Right lobe of liver (tissue), 6 donors: ENCODE measurements at places on chromosomes 7 and 10.

DNA sequence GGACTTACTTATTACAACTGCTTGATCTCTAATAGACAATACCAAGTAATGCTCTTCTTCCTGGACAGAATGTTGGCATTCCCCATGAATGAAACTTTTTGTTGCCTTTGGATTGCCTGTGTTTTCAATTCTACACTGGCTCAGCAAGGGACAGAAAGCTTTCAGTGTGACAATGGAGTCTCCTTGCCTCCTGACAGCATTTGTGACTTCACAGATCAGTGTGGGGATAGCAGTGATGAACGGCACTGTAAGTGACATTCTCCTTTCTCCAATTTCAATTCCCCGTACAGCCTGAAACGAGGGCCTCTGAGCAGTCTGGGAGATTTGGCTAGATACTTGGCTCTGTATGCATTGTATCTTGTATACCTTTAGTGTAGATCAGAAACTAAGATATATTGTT lies 290 bp downstream of the MALRD1 start:
- no peaks in the 10 kb centered on the region for H3K36me3 ChIP-seq
- no peak for DNase-seq
- no peak overlapping the region for H3K4me3 ChIP-seq
- no peaks in the 10 kb centered on the region for H3K27me3 ChIP-seq
- no peaks in the 10 kb centered on the region for H3K4me1 ChIP-seq

GRCh38 chr7:1027242-1028043 lies 16.9 kb upstream of the GPR146 start:
- no peaks in the 10 kb centered on the region for H3K4me1 ChIP-seq
- no peaks in the 10 kb centered on the region for H3K36me3 ChIP-seq
- H3K27ac ChIP-seq, result peak overlapping the region; percentile 82
- H3K27me3 ChIP-seq, result no peaks in the 10 kb centered on the region

DNA sequence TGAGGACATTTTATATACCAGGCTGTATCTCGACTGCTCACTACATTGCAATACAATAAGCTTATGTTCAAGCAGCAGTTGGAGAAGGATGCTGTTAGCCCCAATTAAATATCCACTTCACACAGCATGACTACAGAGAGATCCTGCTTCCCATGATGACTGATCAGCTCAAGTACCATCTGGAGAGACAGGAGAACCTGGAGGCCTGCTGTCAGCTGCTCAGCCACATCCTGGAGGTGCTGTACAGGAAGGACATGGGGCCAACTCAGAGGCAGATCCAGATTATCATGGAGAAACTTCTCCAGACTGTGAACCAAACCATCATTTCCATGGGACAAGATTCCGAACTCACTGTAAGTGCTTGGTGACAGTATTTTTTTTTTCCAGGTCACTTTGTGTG lies 22.5 kb downstream of the RNF133 start:
- no peaks in the 10 kb centered on the region for H3K36me3 ChIP-seq
- H3K27me3 ChIP-seq, result no peaks in the 10 kb centered on the region
- no peak for DNase-seq
- no peak overlapping the region for H3K4me3 ChIP-seq

- no peaks in the 10 kb centered on the region for H3K36me3 ChIP-seq
- no peaks in the 10 kb centered on the region for H3K27me3 ChIP-seq
- no peak overlapping the region for H3K27ac ChIP-seq
- DNase-seq, result no peak
- no peaks in the 10 kb centered on the region for H3K4me1 ChIP-seq
- no peak overlapping the region for H3K4me3 ChIP-seq
These were observed 341.7 kb upstream of the SEMA3D start for GRCh38 chr7:85528581-85528980.

- H3K4me3 ChIP-seq, result no peak overlapping the region
- H3K4me1 ChIP-seq, result no peaks in the 10 kb centered on the region
- H3K36me3 ChIP-seq, result no peaks in the 10 kb centered on the region
These were observed 406 bp downstream of the SYNPO2L start for GRCh38 chr10:73655257-73655989.

- H3K36me3 ChIP-seq, result no peaks in the 10 kb centered on the region
- H3K27me3 ChIP-seq, result no peaks in the 10 kb centered on the region
- H3K4me3 ChIP-seq, result peak overlapping the region; percentile 93
- peak overlapping the region; percentile 80 for H3K27ac ChIP-seq
- peaks cover 2% of the 10 kb centered on the region for H3K4me1 ChIP-seq
These were observed 420 bp upstream of the KLHL7 start for GRCh38 chr7:23105086-23105643.

- H3K36me3 ChIP-seq, result no peaks in the 10 kb centered on the region
- no peak for DNase-seq
- H3K27ac ChIP-seq, result no peak overlapping the region
- H3K4me1 ChIP-seq, result no peaks in the 10 kb centered on the region
- no peak overlapping the region for H3K4me3 ChIP-seq
These were observed 294.8 kb downstream of the DOCK4 start for GRCh38 chr7:111911166-111911961.

GRCh38 chr7:578386-578785 lies 58.7 kb upstream of the PDGFA start:
- H3K4me3 ChIP-seq, result no peak overlapping the region
- no peak for DNase-seq
- no peak overlapping the region for H3K27ac ChIP-seq
- H3K27me3 ChIP-seq, result no peaks in the 10 kb centered on the region
- H3K36me3 ChIP-seq, result no peaks in the 10 kb centered on the region

- no peak for DNase-seq
- no peak overlapping the region for H3K4me3 ChIP-seq
- H3K27ac ChIP-seq, result no peak overlapping the region
- no peaks in the 10 kb centered on the region for H3K36me3 ChIP-seq
These were observed 932.3 kb downstream of the CNTNAP2 start for GRCh38 chr7:147048864-147049263.

DNA sequence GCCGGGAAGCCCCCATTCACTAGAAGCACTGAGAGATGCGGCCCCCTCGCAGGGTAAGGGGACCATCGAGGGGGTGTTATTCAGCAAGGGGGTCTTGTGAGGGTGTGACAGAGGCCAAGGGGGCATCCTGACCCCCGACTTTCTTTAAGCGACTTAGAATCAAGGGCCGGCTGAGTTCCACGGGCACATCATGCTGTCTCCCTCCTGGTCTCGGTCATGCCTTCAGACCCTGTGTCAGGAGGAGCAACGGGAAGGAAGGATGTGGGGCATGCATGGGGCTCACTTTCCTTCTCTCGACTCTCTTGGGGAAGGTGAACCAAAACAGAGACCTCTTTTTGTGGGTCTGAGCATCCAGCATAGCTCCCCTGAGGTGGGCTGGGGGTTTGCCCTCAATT lies 2.5 kb downstream of the ACSL5 start:
- no peaks in the 10 kb centered on the region for H3K4me1 ChIP-seq
- DNase-seq, result no peak
- no peaks in the 10 kb centered on the region for H3K27me3 ChIP-seq

DNA sequence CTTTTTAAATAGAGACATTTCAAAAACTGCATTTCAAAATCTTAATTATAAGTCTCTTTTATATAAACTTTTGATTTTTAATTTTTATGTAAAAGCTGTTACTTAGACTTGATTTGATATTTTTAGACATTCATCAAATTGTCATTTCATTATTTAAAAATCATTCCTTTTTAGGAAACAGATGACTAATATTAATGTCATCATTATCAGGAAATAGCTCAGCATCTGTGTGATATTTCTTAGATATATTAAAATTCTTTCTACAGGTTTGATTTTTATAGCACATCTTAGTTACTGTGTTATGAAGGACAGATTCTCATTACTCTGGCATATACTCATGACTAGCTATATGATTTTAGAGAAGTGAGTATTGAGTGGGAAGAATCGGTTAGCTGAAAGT lies 17.2 kb downstream of the RUNDC3B start:
- no peaks in the 10 kb centered on the region for H3K4me1 ChIP-seq
- no peak overlapping the region for H3K4me3 ChIP-seq
- H3K36me3 ChIP-seq, result no peaks in the 10 kb centered on the region
- no peak overlapping the region for H3K27ac ChIP-seq

- DNase-seq, result no peak
- H3K27me3 ChIP-seq, result no peaks in the 10 kb centered on the region
- no peak overlapping the region for H3K27ac ChIP-seq
These were observed 346.5 kb upstream of the CACNA2D1 start for GRCh38 chr7:82789883-82790609.

DNA sequence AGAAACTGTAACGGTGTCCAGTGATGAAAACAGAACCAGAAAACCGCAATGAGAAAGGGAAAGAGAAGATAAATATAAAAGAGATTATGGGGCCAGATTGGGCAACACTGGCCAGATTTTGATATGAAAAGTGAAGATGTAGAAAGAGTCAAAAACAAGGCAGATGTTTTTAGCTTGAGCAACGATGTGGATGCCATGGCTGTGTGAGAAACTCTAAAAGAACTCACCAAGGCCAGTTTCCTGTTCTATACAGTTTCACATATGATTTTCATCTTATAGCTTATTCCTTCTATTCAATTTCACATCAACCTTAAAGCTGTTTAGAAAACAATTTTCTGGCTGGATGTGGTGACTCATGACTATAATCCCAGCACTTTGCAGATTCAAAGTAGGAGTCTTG lies 36.3 kb downstream of the CSTF2T start:
- no peak overlapping the region for H3K4me3 ChIP-seq
- no peaks in the 10 kb centered on the region for H3K27me3 ChIP-seq

GRCh38 chr10:3241274-3241921 lies 68.8 kb upstream of the PITRM1 start:
- no peak overlapping the region for H3K4me3 ChIP-seq
- no peak for DNase-seq
- H3K36me3 ChIP-seq, result no peaks in the 10 kb centered on the region
- no peaks in the 10 kb centered on the region for H3K27me3 ChIP-seq
- H3K27ac ChIP-seq, result no peak overlapping the region
- H3K4me1 ChIP-seq, result no peaks in the 10 kb centered on the region

DNA sequence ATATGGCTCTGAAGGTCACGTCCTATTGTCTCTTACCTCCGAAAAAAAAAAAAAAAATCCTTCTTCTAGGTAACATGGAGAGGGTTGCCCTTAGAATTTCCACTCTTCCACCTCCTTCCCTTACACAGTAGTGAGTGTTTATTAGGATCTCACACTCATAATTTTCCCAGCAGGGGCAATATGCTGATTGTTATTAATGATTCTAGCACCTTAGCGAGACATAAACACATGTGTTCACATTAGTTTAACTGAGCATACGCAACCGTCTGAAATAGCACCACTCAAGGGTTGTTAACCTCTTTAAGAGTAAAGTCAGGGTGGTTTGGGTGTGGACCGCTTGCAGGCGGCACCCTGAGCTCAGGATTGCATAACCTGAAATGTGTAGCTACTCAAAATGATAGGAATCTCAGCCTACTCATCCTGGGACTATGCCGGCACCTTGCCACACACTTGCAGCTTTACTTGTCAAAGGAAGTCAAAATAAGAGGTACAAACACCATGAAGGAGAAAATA lies 52.2 kb downstream of the CPEB3 start:
- no peaks in the 10 kb centered on the region for H3K4me1 ChIP-seq
- H3K4me3 ChIP-seq, result peak overlapping the region; percentile 68
- H3K27ac ChIP-seq, result peak overlapping the region; percentile 83

GRCh38 chr7:114970308-114970707 lies 48.4 kb downstream of the MDFIC start:
- peak overlapping the region; percentile 49 for H3K27ac ChIP-seq
- H3K36me3 ChIP-seq, result no peaks in the 10 kb centered on the region
- no peaks in the 10 kb centered on the region for H3K4me1 ChIP-seq
- no peak for DNase-seq
- H3K27me3 ChIP-seq, result no peaks in the 10 kb centered on the region

GRCh38 chr7:33418251-33418701 lies 288.9 kb downstream of the BBS9 start:
- H3K4me3 ChIP-seq, result no peak overlapping the region
- no peak overlapping the region for H3K27ac ChIP-seq
- H3K27me3 ChIP-seq, result no peaks in the 10 kb centered on the region
- H3K4me1 ChIP-seq, result no peaks in the 10 kb centered on the region
- no peaks in the 10 kb centered on the region for H3K36me3 ChIP-seq

DNA sequence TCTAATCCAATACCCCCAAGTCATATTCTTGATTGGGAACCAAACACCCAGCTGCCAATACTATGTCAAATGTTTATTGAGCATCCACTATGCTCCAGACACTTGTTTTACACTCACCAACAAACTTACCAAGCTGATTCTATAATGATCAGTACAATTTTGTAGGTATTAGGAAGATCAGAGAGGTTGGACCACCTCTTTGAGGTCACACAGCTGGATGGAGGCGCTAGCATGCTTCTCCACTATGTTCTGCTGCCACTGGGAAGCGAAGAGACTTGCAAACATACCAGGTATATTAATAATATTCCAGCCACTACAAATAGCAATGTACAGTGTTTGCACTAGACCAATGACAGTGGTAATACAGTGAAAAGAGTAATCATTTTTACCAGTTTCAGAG lies 25.6 kb upstream of the SEPHS1 start:
- DNase-seq, result no peak
- no peaks in the 10 kb centered on the region for H3K27me3 ChIP-seq
- no peak overlapping the region for H3K4me3 ChIP-seq
- no peaks in the 10 kb centered on the region for H3K4me1 ChIP-seq
- H3K27ac ChIP-seq, result no peak overlapping the region
- no peaks in the 10 kb centered on the region for H3K36me3 ChIP-seq

DNA sequence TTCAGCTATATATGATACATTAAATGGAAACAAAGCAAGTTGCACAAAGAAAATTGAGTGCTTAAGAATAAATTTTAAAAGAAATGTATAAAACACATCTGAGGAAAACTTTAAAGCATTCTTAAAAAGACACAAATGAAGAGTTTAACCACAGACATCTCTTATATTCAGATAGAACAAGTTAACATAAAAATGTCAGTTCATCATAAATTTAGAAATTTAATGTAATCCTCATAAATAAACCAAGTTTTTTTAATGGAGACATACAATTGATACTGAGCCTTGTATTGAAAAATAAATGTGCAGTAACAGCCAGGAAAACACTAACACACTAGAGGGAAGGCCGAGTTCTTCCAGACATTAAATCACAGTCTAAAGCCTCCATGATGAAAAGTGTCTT lies 243.9 kb upstream of the MKLN1 start:
- H3K4me3 ChIP-seq, result no peak overlapping the region
- no peaks in the 10 kb centered on the region for H3K4me1 ChIP-seq
- H3K27me3 ChIP-seq, result no peaks in the 10 kb centered on the region
- no peaks in the 10 kb centered on the region for H3K36me3 ChIP-seq
- H3K27ac ChIP-seq, result no peak overlapping the region

DNA sequence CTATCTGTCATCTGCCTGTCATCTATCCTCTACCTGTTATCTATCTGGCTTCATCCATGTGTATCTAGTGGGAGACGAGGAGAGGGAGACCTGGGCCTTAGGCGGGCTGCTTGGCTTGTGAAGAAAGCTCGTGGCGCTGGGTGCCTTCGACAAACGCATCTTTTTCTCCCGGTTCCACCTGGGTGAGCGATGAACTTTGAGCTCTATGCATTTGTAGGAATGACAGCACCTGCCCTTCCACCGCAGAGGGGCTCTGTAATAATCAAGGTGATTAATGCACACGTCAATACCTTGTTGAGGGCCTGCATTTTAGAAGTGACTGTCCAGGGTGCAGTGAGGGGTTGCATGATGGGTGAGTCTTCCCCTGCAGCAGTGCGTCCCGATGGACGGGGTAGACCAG lies 2.6 kb upstream of the VIPR2 start:
- no peak overlapping the region for H3K4me3 ChIP-seq
- no peak overlapping the region for H3K27ac ChIP-seq
- H3K36me3 ChIP-seq, result no peaks in the 10 kb centered on the region

GRCh38 chr7:112546723-112547513 lies 66.1 kb downstream of the LSMEM1 start:
- no peaks in the 10 kb centered on the region for H3K4me1 ChIP-seq
- no peak overlapping the region for H3K27ac ChIP-seq
- no peaks in the 10 kb centered on the region for H3K36me3 ChIP-seq
- no peak overlapping the region for H3K4me3 ChIP-seq
- H3K27me3 ChIP-seq, result peaks cover 9% of the 10 kb centered on the region
